ENCODE measurements at places on chromosomes 3 and 15. TPM values are rescaled to one million over a fixed set of nuclear protein-coding genes. Genes with fewer than 3 reads are reported as not detected.
A peak's percentile ranks its signal among the peaks of the same experiment; 100 is the strongest.

The FGF7 gene
- 120 TPM for total RNA-seq

DNA sequence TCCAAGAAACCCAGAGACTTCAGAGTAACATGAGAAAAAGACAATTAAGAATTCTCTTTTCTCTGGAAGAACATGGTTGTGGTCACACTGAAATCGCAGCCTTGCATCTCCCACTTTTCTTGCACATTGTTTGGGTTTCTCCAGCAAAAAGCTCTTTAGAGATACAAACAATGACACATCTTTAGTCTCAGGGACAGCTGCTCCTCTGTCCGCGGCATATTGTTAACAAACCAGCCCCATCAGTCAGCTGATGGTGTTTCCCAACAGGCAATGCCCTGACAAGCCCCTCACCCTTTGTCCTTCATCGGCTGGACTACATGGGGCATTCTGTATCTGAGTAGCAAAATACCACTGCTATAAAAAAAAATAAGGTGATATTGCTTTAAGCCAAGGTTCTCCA, 53.4 kb downstream of the UMPS start:
- DNase-seq, result peak; percentile 21

DNA sequence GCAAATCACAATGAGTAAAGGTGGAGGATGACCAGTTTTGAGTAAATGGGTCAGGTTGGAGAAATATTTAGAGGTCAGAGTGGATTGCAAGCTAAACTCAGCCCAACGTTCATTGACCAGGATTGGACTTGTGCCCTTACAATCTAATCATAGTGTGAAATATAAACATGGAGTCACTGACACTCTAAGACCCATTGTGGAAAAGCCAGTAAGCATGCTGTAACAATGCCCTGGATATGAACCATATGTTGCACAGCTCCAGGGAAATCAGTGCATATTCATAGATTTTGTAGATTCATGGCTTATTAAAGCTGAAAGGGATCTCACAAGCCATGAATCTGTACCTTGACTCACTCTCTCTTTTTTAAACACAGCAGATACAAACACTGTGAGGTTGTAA, 660.2 kb upstream of the LMCD1 start:
- DNase-seq, result no peak

GRCh38 chr15:50137893-50138292, 18.9 kb upstream of the ATP8B4 start:
- no peak for DNase-seq
